AG04449 (cell line): ENCODE measurements at places on chromosomes 5 and 9.

GRCh38 chr9:135790356-135790755, 88.4 kb downstream of the KCNT1 start:
- no peak for DNase-seq

- DNase-seq = no peak
Measured at GRCh38 chr9:14715102-14715501, 7.4 kb downstream of the CER1 start.

- DNase-seq = no peak
Measured at GRCh38 chr5:169354921-169355320, 54.0 kb upstream of the SLIT3 start.

DNA sequence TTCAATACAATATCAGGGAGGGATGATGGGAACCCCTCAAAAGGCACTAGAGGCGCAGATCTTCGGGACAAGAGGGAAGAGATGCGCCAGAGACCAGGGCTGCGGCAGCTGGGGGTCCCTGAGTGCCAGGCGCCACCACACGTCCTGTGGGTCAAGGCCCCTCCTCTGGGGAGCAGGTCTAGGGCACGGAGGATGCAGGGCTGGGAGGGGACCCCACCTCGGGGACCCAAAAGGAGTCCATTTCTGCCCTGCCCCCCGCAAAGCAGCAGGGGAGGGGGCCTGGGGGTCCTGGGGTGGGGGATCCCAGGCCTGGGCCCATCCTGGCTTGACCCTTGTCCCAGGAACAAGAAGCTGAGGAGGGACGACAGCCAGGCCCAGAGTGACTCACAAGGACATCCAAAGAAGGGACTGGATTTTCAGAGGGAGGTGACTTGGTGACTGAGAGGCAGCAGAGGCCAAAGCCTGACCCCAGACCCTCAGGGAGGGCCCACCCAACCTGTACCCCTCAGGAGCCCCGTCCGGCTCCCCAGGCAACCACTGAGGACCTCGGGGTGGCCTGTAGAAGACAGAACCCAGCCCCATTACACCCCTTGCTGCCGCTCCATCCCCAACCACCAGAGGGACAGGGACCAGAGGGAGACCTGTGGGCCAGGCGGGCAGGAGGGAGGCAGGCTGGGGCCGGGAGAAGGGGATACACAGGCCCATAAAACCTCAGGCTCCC, 54.2 kb downstream of the LRSAM1 start:
- DNase-seq = no peak

GRCh38 chr9:31799953-31800609, 584.4 kb upstream of the ACO1 start:
- DNase-seq = no peak

GRCh38 chr9:109113892-109114609, 5.7 kb downstream of the TMEM245 start:
- DNase-seq = no peak

DNA sequence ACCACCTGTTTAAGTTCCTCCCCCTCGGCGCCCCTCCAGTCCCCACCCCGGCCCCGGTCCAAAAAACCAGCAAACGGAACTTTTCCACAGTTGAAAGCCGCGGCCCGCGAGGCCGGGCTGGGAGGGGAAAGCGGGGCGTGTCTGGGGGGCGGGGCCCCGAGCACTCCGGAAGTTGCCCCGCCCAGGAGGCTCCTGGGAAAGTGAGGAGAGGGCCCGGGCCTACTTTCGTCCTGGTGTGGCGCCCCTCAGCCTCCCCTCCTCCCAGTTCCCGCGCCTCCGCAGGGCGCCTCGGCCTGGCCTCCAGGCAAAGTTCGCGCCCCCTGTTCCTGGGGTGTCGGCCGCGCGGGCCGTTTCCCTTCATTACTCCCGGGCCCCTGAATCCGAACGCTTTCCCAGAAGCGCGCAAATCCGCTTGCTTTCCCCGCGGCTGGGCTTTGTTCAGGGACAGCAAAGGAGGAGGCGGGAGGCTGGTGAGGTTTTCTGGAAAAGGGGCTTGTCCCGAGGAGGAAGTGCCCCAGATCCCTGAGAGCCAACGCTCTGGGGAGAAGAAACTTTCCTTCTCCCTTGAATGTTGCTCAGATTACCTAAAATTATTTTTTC, 4.5 kb upstream of the DMRT3 start:
- no peak for DNase-seq

DNA sequence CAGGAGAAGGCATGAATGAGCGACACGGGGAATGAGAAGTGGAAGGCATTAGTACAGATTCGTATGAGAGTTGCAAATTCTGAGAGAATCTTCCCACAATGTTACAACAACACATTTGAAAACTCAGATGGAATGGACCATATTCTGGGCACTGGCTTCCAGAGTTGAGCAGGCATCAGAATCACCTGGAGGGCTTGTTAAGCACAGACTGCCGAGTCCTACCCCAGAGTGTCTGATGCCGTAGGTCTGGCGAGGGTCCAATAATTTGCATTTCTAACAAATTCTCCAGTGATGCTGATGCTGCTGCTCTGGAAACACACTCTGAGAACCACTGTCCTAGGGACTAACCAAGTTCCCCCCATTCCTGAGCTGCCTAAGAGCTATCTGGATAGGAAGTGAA, 2.9 kb upstream of the TLX3 start:
- DNase-seq = no peak

DNA sequence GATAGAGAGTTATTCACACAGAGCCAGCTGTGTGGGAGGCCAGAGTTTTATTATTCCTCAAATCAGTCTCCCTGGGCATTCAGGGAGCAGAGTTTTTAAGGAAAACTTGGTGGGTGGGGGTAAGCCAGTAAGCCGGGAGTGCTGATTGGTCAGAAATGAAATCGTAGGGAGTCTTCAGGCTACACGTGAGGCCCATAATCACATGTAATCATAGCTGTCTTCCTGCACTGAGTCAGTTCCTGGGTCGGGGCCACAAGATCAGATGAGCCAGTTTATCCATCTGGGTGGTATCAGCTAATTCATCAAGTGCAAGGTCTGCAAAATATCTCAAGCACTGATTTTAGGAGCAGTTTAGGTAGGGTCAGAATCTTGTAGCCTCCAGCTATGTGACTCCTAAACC, 10.8 kb upstream of the TTC39B start:
- no peak for DNase-seq

- DNase-seq = no peak
Measured at GRCh38 chr5:142827934-142828576, 57.9 kb downstream of the ARHGAP26 start.

DNA sequence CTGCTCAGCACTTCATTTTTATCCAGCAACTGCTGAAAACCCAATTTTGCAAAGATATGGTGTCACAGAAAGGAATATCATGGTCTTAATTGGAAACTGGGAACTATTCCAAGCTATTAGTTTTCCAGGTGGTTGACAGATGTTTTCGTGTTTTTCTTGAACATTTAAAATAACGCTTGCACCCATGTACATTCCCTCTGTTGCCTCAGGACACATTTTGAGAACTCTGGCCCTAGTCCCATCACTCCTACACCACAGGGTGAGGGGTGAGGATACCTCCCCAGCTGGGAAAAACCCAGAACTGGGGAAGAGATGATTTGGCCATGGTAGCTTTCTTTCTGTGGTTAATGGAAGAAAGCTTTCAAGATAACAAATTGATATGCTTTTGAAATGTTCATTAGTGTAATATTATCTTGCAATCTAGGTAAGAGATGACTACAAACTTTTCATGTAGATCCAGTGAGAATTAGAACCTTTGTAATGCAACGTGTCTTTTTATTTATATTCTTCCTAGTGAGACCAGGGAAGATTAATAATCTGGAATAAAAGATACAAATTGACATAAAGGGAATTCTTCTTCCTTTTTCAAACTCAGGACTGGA, 627.0 kb downstream of the RAB3C start:
- no peak for DNase-seq

- no peak for DNase-seq
Measured at GRCh38 chr5:172150514-172151425, 37.3 kb downstream of the STK10 start.

- no peak for DNase-seq
Measured at GRCh38 chr5:167308466-167308865, 983.0 kb upstream of the WWC1 start.

DNA sequence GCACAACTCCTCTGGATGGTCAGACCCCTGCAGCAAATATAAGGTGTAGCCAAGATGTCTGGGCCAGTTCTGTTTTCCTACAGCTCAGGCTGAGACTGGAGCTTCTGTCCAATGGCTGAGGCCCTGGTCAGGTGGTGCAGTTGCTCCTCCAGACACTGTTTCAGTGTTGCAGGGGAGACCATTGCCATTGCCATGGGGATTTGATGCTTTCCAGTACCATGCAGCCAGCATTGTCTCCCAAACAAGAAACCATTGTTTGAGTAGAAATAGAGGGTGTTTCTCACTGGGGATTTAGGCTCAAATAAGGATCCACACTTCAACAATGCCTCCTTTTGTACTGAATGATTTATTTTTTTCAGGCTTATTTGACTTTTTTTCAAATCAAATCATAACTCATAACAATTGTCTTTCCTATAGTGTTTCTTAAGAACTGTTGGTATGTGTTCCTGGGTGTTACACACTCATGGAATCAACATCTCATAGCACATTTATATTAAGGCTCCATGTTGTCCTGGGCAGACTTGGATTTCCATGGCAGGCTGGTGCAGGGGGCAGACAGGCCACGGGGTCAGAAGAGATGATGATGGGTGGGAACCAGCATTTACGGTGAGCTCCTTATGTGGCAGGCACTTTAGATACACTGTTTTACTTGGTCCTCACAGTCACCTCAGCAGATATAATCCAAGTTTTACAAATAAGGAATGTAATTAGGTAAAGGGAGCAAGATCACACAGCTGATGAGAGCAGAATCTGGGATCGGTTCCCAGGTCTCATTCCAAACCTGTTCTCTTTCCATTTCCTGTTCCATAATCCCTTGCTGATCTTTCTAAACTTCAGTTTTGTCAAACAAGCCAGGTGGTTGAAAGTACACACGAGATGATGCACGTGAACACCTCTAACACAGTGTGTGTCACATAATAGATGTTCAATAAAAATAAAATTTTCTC, 95.9 kb upstream of the GNAQ start:
- no peak for DNase-seq

- DNase-seq = no peak
Measured at GRCh38 chr9:93143830-93144530, 9.9 kb upstream of the NINJ1 start.

DNA sequence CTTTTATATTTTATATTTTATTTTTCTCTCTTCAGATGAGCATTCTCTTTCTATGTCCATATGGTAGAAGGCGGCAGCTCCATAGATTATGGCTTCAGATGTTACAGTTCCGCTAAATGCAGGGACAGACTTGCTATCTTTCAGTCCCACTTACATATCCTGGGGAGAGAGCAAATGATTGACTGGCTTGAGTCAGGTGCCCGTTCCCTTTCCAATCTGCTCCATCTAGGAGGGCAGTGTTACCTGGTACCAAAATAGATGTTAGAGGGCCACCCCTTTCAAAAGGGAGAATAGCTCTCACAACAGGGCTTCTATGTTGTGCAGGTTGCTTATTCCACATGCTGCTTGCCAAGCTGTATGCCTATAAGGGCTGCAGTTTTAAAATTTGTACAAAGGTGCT, 45.3 kb downstream of the ERBIN start:
- DNase-seq = no peak

DNA sequence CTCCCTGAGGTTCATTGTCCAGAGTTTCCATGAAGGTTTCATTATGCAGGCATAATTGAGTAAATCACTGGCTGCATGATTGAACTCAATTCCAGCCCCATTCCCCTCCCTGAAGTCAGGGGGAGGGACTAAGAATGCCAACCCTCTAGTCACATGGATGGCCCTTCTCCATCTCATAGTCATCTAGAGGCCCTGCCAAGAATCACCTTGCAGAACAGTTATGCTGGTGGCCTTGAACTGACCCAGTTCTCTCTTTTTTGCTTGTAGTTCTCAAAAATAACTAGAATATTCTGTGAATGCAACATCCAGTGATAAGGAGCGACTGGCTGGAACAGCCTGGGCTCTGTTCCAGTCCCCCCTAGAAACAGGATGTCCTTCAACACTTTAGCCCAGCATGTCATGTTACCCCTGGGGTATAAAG, 31.7 kb downstream of the SLC35A4 start:
- DNase-seq = no peak

DNA sequence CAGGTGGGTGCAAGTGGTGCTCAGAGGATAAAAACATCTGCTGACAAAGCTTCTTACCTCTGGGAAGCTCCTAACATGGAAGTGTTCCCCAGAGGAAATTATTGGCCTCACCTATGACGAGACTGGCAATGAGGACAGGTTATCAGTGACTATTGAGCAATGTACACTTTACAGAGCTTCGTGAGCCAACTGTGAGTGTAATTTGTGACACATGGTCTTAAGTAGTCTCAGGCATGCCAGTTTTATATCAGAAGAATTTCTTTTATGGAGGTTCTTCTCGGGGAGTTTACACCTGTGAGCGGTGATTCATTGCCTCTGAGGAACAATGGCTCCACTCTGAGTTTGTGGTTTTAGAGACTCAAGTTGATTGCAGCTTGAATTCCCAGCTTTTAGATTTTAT, 11.3 kb downstream of the ANKDD1B start:
- no peak for DNase-seq

- DNase-seq = no peak
Measured at GRCh38 chr5:72063219-72063819, 44.0 kb upstream of the MAP1B start.

GRCh38 chr9:21465859-21466518, 16.1 kb downstream of the IFNE start:
- no peak for DNase-seq

GRCh38 chr5:178357678-178358077, 125.1 kb upstream of the PHYKPL start:
- no peak for DNase-seq

DNA sequence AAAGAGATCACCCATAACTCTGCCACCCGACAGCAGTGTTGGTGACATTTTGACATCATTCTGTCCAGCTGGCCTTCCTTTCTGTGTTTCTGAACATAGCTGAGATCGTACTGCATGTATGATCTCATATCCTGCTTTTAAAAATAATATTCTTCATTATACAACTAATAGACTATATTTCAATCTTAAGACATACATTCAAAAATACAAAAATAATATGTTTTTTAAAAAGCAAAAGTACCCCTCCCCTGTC, 47.7 kb upstream of the RPL26L1 start:
- DNase-seq = no peak

DNA sequence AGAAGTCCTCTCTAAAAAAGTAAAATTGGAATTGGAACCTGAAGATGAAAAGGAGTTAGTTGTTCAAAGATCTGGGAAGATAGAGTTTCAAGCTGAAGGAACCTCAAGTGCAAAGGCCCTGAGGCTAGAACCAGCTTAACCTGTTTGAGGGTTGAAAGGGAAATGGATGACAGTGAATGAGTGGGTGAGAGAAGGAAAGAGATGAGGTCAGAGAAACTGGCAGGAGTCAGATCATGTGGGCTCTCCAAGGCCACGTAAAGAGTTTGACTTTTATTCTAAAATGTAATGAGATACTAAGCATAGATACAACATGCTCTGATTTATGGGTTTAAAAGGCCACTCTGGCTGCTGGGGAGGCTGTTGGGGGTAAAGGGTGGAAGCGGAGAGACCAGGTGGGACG, 2.5 kb upstream of the RAD23B start:
- no peak for DNase-seq

- no peak for DNase-seq
Measured at GRCh38 chr9:136133191-136133958, 14.7 kb upstream of the TMEM250 start.

- DNase-seq = no peak
Measured at GRCh38 chr5:96896806-96897205, 20.5 kb downstream of the ERAP2 start.
